ENCODE measurements at places on chromosomes 4 and X.

DNA sequence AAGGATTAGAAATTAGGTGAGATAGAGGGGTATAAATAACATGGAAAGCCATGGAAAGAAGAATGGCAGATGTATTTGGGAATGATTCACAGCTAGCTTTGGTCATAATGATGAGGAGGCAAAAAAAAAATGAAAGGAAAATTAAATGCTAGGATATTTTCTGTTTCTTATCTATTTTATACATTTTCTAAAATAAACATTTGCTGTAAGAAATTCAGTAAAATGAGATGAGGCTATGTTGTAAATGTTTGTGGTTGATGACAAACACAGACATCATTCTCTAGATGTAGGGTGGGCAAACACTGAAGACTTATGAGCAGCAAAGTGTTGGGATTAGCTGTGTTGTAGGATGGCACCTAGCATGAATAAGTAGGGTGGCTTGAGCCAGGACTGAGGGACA lies 407.1 kb downstream of the IL15 start:
- DNase-seq, result no peak

DNA sequence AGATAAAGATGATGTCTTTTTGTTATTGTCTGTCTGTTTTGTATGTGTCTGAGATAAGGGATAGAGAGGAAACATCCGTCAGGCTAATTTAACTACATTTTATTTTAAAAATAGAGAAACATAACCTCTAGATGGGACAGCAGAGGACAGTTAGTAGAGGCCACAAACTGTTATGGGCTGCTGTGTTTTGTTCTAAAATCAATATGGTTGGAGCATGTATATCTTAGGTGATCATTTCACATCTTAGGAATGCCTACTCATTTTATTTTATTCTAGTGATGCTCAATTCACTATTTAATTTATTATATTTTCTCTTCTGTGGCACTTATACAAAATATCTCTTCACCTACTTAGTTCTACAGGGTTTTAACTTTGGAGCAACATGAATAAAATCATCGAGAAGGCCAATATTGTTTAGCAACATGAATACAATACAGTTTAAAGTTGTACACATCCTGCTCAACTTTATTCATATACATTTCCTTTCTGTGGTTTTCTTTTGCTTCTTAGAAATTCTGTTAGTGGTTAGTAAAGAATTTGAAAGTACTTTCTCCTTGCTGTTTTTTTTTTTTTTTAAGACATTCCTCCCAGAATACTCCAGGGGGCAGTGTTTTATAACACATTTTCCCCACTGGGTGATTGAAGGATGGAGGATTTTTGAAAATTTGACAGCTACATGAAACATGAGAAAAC lies 392.9 kb downstream of the UNC5C start:
- no peak for DNase-seq

DNA sequence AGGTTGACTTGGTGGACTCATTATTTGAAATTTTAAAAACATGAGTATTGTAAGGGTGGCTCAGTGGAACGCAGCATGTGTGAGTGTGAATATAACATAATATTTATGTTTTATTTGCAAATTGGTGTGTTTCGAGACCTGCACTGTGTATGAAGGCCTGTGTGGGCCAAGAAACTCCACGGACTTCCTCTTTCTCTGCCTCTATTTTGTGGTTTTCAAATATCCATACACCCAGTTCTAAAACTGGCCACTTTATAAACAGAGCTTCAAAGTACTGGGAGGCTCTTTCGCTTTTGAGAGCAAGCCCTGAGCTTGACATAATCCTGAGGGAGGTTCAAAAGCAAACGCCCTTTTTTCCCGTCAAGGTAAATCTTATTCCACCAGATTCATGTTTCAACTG lies 187.7 kb downstream of the GPAT3 start:
- DNase-seq, result no peak

- no peak for DNase-seq
Measured at GRCh38 chr4:80931631-80932081, 98.9 kb upstream of the BMP3 start.

DNA sequence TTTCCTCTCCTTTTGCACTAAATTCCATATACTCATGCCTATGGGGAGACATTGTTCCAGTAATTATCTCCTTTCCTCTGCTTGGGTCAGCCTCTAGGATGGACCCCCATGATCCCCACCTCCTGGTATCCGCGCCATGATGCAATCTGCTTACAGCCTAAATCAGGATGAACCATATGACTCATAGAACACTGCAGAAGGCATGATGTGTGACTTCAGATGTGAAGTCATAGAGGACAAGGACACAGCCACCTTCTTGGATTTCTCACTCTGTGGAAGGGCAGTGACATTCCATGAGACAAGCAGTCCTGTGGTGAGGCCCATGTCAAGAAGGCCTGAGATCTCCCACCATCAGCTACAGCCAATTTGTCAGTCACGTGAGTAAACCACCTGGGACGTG lies 9.0 kb upstream of the TMEM144 start:
- DNase-seq, result no peak

DNA sequence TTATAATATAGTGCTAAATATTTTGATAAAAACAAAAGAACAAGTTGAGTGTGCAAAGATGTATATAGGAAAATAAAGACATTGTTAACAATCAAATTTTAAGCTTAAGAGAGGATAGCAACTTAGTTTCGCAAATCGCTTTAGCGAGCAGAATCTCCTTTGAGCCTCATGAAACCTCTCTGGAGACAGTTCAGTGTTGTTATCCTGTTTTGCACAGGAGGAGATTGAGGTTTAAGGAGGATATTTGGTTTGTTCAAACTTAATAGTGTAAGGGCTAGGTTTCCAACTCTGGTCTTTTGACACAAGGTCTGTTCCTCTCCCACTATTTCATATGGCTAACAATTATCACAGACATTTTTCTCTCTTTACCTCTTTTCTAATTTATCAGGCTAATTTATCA lies 1848.5 kb upstream of the TENM3 start:
- DNase-seq, result no peak

DNA sequence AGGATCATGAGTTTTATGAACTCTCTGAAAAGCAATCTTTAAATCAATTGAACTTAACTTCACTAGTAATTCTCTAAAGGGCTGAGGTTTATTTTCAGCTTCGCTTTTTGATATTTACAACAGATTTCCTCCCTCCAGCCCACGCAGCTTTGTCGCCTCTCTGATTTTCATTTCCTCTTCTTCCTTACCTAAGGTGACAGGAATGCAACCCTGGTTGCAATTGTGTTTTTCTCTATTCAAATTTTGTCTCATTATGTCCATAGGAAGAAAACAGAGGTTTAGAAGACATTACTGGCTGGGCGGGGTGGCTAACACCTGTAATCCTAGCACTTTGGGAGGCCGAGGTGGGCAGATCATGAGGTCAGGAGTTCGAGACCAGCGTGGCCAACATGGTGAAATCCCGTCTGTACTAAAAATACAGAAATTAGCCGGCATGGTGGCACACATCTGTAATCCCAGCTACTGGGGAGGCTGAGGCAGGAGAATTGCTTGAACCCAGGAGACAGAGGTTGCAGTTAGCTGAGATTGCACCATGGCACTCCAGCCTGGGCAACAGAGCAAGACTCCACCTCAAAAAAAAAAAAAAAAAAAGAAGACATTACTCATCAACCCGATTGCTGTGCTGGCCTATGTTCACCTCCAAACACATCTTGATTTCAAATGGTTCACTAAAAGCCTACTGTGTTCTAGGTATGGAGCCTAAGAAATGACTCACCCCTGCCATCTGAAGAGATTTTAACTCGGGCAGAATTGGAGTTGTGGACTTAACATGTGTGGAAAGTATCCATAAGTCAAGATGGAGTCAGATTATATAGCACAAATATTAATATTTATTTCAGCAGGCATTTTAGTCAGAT lies 36.8 kb downstream of the VSIG4 start:
- no peak for DNase-seq

- no peak for DNase-seq
Measured at GRCh38 chr4:188158336-188158735, 19.1 kb downstream of the TRIML1 start.

- no peak for DNase-seq
Measured at GRCh38 chr4:60296386-60296785, 903.7 kb upstream of the ADGRL3 start.

- peak; percentile 0 for DNase-seq
Measured at GRCh38 chr4:85370400-85371032, 104.4 kb upstream of the ARHGAP24 start.

All from activated T-cell treated with anti-CD3 and anti-CD28 coated beads for 48 hours (primary cell).